ENCODE measurements at places on chromosomes 3 and 15.

- DNase-seq, result no peak
Measured at GRCh38 chr3:158368271-158368670, 202.7 kb upstream of the MLF1 start.

DNA sequence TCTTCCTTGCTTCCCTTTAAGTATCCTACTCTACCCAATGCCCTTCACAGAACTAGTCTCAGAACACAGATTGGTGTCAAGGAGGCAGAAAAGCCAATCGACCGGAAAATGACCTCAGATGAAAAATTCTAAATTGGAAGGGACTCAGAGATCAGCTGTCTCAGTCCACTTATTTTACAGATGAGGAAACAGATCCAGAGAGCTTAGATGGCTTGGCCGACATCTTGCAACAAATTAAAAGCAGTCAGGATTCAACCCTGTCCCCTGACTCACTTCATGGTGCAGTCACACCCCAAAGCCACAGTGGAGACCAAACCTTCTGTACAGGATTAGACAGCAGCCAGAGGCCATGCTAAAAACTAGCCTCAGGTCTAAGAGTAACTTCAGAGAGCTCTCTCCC lies 169.3 kb upstream of the BHLHE40 start:
- DNase-seq, result no peak

DNA sequence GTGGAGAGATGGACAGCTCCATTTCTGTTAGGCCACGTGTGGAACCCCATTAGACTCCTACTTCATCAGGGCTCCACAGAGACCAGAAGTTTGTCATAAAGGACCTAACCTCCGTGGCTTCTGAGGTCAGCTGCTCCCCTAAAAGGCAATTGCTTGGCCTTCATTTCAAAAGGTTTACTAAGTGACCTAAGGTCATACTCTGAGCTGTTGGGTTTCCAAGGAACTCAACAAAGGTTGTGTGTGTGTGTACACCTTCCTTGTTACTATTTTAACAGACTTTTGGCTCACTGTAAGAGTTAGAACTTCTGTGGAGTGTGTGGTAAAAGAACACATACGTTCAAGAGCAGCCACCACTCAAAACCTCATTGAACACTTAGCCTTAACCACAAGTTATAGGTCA lies 73.9 kb downstream of the SEC22A start:
- DNase-seq, result no peak

DNA sequence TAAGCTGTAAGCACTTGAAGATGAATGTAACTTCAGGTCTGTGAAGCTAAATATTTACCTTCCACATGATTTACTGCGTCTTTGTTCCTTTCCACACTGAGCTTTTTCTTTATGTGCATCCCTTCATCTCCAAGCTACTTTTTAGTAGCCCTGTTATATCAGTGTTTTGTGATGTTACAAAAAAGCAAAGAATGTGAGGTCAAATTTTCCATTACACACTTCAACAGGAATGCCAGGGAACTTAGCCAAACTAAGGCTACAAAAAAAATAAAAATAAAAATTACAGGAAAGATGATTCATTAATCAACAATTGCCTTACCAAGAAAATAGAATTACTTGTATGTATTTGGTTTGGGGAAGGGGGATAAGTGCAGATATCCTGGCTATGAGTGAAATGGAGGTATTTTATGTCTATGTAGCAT lies 73.0 kb downstream of the FILIP1L start:
- DNase-seq, result no peak

DNA sequence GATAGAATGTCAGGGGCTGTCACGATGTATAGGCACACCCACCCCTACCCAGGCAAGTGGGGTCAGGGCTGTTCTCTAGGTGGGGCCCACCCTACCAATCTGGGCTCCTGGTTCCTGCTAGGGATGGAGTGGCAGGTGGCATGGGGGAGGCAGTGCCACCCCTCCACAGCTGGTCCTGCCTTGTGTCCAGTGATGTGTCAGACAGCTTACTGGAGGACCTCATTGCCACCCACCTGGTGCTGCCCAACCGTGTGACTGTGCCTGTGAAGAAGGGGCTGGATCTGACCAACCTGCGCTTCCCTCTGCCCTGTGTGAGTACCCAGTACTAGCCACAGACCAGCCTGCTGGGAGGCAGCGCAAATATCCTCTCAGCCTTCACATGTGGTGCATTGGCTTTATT lies 27.5 kb downstream of the ESYT3 start:
- DNase-seq, result no peak

DNA sequence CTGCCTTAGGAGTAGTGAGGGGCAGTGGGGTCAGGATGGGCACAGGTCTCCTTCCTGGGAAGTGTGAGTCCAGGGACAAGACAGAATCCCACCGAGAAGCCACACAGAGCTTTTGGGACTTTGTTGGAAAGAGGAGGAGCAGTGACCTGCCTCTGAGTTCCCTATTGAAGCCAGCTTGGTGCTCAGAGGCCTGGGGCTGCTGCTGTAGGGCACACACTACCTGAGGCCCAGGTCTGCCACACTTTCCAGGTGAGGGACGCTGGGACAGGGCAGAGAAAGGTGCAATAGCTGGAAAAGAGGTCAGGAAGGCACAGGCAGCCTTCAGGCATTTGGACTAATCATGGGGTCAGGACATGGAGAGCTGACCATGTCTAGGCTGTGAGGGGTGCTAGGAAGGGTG lies 67.7 kb downstream of the SCN5A start:
- DNase-seq, result no peak

DNA sequence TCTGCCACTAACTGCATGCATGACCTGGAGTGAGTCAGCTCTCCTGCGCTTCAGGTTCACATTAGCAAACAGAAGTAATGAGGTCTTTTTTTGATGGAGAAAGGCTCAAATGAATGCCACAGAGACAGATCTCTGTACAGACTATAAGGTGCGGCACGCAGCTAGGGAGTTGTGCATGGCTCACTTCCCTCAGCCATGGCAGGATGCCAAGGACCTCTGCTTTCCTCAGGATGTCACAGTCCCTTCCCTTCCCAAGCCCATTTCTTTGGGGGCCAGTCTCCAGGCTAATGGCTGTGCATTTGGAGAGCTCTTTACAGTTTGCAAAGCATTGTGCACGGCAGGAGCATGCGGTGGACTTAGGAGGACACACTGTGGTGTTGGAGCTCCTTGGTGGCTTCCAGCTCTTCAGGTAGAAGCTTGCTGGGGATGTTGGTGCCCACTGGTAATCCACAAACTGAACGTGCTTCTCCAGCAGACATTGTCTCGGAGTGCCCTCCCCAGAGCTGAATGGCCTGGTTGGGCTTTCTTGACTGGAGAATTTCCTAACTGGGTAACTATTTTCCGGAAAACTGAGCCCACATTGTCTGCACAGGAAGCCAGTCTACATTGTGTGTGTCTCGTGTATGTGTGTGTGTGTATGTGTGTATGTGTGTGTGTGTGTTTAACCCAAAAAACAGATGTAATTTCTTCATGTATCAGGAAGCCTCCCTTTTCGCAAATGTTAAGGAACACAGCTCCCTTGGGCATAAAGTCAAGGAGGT lies 172.5 kb upstream of the TLE3 start:
- DNase-seq, result no peak

DNA sequence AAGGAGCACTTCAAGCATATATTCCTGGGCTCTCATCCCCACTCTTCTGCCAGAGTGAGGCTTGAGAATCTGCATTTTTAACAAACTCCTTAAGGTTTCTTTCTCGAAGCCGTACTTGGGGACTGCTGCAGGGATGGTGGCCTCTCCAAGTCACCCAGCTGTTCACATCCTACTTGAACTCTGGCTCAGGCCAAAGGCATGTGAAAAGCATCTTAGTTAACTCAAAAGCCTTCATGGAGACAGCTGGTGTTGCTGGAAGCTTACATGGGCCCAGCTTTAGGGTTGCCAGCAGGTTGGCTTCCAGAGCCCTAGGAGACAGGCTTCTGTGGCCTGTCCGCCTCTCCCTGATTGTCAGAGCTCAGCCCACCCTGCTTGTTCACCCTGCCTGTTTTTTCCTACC lies 139.2 kb downstream of the THSD4 start:
- DNase-seq, result no peak

DNA sequence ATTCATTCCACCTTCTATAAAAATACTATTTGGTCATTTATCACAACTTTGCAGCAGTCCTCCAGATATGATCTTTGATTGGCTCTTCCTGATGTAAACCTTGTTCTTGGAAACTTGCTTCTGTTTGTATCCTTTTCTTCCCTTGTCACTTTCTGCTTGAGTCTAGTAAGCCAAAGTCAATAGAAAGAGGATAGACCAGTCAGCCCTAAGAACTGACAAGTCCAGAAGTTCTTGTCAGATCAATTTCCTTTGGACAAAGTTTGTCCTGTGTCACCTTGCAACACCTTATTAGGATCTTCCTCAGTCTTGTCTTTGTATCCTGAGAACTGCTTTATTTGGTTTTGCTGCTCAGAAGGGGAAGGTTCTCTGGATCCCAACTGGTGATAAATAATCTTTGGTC lies 87.9 kb upstream of the CCDC54 start:
- DNase-seq, result no peak

DNA sequence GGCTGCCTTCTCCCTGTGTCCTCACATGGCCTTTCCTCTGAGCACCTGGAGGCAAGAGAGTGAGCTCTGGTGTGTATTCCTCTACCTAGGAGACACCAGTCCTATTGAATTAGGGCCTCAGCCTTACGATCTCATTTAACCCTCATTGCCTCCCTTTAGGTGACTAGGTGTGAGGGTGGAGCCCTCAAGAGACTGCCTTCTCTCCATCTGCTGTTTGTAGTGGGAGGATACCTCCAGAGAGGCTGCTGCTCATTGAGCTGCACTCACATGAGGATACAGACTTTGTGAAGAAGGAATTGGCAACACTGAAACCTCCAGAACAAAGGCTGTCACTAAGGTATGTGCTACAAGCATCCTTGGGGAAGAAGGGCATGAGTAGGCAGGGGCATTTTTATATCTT lies at the start of gene CCR8:
Gene CCR8, plus strand, starts transcription at position 217 of the 400 bp plus-strand sequence. CDS start 2,623 bp downstream, outside the sequence.
- no peak for DNase-seq

DNA sequence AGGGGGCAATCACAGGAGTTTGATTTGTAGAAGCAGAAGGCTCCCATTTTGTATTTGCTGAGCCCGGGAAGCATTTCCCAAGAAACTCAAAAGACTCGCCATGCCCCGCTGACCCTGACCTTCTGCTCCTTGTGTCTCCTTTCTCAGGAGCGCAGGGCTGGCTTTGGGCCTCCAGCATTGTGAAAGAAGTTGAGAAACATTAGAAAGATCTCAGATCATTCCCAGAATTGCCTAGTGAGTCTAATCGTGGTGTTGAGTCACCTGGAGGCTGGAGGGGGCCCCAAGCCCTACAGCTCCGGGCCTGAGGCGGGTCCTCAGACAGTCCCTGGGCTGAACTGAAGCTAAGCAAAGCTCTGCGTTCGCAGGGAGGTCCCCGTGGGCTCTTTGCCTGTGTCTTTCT lies 10.9 kb upstream of the PIGZ start:
- no peak for DNase-seq

DNA sequence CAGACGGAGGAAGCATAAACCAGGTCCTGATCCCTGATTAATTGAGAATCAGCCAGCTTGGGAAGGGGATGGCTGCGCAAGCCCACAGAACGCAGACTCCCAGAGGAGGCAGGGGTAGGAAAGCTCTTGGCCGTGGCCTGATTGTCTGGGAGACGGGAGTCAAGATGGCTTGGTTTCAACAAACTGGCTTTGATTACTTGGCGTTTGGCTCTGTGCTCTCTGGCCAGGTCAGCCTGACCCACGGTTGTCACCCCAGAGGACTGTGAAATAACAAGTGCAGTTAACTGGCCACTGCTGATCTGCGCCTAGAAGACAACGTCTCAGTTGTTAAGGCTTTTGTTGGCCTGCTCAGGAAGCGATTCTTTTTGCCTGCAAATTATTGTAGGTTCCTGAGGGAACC lies 387.0 kb upstream of the PROK2 start:
- DNase-seq, result no peak

DNA sequence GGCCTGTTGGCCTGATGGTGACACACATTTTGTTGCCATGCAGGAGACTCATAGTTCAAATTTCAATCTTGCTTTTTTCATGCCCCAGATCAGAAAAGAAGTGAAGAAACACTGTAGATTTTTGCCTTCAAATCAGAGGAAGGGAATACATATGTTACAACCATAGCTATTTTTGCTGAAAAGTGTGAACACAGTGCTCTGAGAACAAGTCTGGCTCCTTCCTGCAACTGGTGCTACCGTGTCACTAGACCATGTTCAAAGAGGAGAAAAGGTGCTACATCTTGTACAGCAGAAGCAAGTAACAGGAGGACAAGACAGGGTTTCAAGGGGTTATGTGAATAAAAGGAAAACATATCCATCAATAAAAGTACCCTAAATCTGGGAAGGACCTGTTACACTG lies 44.6 kb downstream of the CD47 start:
- no peak for DNase-seq

- peak; percentile 73 for DNase-seq
Measured at GRCh38 chr3:52001443-52001974, 5.8 kb upstream of the RPL29 start.

- no peak for DNase-seq
Measured at GRCh38 chr15:64379216-64379960, 1.9 kb downstream of the PCLAF start.

DNA sequence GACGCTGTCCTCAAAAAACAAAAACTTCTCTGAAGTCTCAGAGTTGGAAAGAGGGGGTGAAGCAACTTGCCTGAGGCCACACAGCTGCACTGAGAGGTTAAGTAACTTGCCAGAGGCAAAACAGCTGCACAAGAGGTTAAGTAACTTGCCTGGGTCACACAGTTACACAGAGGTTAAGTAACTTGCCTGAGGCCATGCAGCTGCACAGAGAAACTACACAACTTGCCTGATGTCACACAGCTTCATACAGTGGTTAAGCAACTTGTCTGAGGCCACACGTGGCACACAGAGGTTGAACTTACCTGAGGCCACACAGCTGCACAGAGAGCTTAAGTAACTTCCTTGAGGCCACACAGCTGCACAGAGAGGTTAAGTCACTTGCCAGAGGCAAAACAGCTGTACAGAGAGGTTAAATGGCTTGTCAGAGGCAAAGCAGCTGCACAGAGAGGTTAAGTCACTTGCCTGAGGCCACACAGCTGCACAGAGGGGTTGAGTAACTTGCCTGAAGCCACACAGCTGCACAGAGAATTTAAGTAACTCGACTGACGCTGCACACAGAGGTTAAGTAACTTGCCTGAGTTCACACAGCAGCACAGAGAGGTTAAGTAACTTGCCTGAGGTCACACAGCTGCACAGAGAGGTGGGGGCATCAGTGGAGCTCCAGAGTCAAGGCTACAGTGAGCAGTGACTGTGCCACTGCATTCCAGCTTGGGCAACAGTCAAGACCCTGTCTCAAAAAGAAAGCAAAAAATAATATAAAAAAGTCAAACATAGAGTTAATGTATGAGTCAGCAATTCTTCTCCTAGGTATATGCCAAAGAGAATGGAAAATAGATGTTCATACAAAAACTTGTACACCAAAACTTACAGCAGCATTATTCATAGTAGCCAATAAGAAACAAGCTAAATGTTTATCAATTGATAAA lies 12.0 kb upstream of the ACAD9 start:
- no peak for DNase-seq

- no peak for DNase-seq
Measured at GRCh38 chr15:25777037-25777436, 86.1 kb downstream of the ATP10A start.

- no peak for DNase-seq
Measured at GRCh38 chr3:101478980-101479379, 34.0 kb downstream of the SENP7 start.

GRCh38 chr15:101641894-101642293 lies 10.3 kb downstream of the TM2D3 start:
- DNase-seq, result peak; percentile 56
